Glomerular endothelial cell (primary cell): ENCODE measurements at places on chromosomes 1 and 21.

DNA sequence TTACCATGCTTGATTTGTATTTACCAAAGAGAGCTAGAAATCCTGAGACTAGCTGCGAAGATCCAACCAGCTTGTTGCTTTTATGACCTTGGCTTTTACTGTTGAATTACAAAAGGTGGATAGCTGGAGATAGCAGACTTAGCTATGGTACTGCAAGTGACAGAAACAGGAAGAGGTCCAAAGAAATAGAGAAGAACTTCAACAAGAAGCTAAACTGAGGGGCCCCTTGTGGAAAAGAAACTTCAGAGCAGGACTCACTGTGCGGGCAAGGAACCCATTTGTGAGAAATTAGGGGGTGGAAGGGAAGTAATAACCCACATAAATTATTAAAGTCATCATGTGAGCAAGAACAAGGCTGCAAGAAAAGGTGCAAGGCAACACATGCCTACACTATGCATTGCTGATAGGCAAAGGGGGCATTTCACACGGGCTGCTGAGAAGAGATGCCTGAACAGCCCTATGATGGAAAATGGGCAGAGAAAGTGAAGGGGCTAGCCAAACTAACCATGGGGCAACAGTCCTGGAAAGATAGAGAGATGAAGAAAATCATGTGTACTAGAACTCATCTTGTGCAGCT is 116.6 kb upstream of the PRDX6 start:
- DNase-seq = no peak

GRCh38 chr1:16433030-16433429 is 4.2 kb downstream of the SPATA21 start:
- DNase-seq = no peak

- DNase-seq = no peak
Measured at GRCh38 chr1:48261881-48262400, 39.4 kb downstream of the SLC5A9 start.

- no peak for DNase-seq
Measured at GRCh38 chr1:68308034-68308433, 75.7 kb upstream of the WLS start.

- DNase-seq = no peak
Measured at GRCh38 chr1:112465122-112465521, 43.6 kb upstream of the WNT2B start.

DNA sequence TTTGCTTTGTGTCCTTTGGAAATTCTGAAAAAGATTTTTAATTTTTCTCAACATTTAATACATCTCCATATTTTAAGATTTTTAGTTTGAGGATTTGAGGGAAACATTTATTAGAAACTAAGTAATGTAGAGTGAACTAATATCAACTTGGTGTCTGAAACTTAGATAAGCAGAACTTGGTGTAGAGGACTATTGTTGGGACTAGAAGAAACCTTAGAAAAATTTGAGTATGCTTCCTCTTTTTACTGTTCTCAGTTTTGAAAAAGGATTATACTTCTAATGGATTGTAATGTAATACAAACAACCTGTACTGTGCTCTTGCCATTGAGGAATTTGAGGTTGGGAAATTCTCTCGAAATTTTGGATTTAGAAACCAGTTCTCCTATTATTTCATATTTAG is 2.4 kb downstream of the FNBP1L start:
- DNase-seq = no peak

GRCh38 chr1:211551638-211552460 is 27.1 kb downstream of the SLC30A1 start:
- DNase-seq = no peak

GRCh38 chr1:29958271-29958670 is 721.9 kb downstream of the PTPRU start:
- no peak for DNase-seq

GRCh38 chr1:175221557-175222175 is 29.1 kb upstream of the KIAA0040 start:
- DNase-seq = no peak

GRCh38 chr1:226653311-226653921 is 85.7 kb downstream of the ITPKB start:
- DNase-seq = no peak

- no peak for DNase-seq
Measured at GRCh38 chr1:20663365-20663764, 2.2 kb upstream of the DDOST start.

- no peak for DNase-seq
Measured at GRCh38 chr1:55333461-55333860, 118.3 kb upstream of the USP24 start.

DNA sequence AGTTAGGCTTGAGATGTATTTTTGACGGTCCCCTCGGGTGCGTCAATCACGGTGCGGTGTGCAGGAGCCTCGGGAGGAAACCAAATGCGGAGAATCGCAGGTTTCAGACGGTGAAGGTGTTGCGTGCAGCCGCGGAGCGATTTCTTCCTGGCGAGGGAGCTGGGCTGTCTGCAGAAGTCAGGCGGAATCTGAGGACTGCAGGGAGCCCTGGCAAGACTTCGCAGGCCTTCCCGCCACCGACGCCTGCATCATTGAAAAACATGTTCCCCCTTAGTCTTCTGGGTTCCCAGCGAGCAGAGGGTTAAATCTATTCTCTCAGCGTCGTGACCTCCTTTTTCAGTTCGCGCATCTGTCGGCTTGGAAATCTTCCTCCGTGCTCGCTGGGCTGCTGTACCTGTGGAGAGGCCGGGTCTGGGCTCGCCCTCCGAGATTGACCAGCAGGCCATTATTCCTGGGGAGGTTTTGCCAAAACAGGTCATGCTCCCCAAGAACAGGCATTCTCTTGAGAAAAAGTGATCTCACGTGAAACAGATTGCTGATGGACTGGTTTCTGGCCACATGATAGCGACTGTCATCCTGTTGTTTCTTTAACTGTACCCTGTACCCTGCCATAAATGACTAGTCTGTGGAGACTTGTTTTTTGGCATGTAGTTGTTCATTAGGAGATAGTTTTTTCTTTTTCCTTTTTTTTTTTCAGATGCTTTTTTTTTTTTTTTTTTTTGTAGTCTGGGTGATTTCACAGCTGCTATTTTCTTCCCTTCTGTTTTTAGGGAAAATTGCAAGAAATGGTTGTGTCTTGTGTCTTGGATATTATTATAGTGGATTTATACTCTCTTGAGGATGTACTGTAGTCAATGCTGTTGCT is 894 bp downstream of the EPB41 start:
- DNase-seq = no peak

GRCh38 chr1:50251702-50252101 is 143.0 kb downstream of the ELAVL4 start:
- DNase-seq = no peak
